ENCODE measurements at places on chromosomes 3 and 15.
A peak's percentile ranks its signal among the peaks of the same experiment; 100 is the strongest.

- no peak for DNase-seq
Observed at GRCh38 chr3:49554633-49555265, 472 bp downstream of the BSN start.

GRCh38 chr3:9399746-9400145 is 2.3 kb downstream of the SETD5 start:
- peak; percentile 11 for DNase-seq

GRCh38 chr3:46416125-46416810 is 9.2 kb downstream of the CCRL2 start:
- DNase-seq = no peak

DNA sequence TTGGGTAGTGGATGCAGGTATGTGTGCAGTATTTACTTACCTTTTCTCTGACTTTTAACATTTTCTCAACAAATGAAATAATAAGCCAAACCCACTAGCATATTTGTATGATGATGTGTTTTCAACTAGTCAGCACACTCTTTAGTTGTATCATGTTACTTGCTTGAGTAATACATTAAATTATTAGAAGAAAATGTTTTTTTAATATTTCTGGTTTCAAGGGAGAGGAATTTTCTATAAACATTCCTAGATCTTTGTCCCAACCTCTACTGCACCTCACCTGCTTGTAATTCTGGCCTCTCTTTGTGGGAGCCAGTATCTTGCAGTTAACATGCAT is 161.8 kb upstream of the CBLB start:
- no peak for DNase-seq

DNA sequence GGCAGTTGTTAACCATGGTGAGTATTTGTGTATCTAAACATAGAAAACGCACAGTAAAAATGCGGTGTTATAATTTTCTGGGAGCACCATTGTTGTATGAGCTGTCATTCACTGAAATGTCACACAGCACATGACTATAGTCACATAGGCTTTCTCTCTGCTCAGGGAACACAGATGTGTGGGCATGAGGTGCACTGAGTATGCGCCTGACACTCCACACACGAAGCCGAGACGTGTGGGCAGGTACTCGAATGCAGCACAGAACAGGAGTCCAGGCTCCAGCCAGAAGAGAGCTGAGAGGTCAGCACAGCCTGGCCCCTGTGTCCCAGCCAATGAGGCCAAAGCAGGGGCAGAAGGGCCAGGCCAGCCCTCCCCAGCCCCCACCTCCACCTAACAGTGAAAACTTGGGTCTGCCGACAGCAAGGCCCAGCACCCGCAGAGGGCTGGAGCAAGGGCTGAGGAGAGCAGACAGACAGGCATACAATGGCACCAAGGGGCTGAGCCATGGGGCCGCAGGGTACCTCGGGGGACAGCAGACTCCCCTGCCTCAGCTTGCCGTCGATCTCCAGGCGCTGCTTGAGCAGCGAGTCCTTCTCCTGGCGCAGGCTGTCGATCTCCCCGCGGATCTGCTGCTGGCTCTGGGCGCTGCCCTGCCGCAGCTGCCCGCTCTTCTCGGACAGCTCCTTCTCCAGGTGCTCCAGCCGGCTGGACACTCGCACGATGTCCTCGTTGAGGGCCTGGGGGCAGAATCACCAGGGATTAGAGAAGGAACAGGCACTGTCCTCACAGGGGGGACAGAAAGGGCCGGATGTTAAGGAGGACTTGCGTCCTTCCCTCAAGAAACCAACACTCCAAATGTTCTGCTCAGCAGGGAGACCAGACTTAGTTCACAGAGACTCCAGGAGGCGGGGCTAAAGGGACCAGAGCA is 24.0 kb downstream of the KIF7 start:
- no peak for DNase-seq
